Camera-type eye (tissue), 1 donor: ENCODE measurements at places on chromosomes 2 and 18. TPM values are rescaled to one million over a fixed set of nuclear protein-coding genes. Genes with fewer than 3 reads are reported as not detected.

PTPRN gene
- 22.0 TPM for total RNA-seq

MGAT4A gene
- total RNA-seq, result 38.6 TPM

CD226 gene
- 5.2 TPM for total RNA-seq

MAP2 gene
- total RNA-seq, result 267 TPM

MC2R gene
- total RNA-seq, result not detected

ATP5F1A gene
- 931 TPM for total RNA-seq

TEKT4 gene
- 0.22 TPM for total RNA-seq

ANKRD53 gene
- total RNA-seq, result 9.1 TPM

CYBRD1 gene
- total RNA-seq, result 119 TPM

DSG4 gene
- not detected for total RNA-seq

DLX1 gene
- total RNA-seq, result 0.88 TPM

RMC1 gene
- total RNA-seq, result 38.3 TPM

UGT1A7 gene
- not detected for total RNA-seq

IL37 gene
- total RNA-seq, result not detected

GCA gene
- total RNA-seq, result 32.6 TPM

AFF3 gene
- total RNA-seq, result 29.7 TPM

FBXO36 gene
- 6.3 TPM for total RNA-seq

SOX11 gene
- 58.1 TPM for total RNA-seq

ACMSD gene
- not detected for total RNA-seq

SNORC gene
- 0.55 TPM for total RNA-seq

SPRED2 gene
- 19.0 TPM for total RNA-seq

PXDN gene
- 174 TPM for total RNA-seq

ADGRF3 gene
- total RNA-seq, result not detected

ERFE gene
- total RNA-seq, result 1.4 TPM

CYP27A1 gene
- 30.0 TPM for total RNA-seq

EIF5B gene
- 32.5 TPM for total RNA-seq

TRIM54 gene
- total RNA-seq, result 4.7 TPM

ZNF2 gene
- total RNA-seq, result 11.3 TPM

ERCC3 gene
- 78.1 TPM for total RNA-seq
